ENCODE measurements at places on chromosomes 1 and 21.

DNA sequence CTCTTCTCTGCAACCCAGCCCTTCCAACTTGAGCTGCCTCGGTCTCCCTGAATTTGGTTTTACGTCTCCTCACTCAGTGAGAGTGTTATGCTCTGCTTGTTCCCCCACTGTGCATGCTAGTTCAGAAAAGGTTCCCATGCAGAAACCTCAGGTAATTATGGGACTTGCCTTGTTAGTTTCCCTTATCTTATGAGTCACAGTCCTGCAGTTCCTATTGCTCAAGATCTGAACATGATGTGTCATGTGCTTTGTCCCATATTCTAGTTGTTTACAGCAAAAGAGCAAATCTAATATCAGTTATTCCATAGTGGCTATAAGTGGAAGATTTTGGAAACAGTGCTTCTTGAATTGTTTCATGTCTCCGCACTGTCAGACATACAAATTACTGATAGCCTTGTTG, 74.4 kb downstream of the DUSP10 start:
- peak; percentile 40 for DNase-seq

GRCh38 chr1:25562101-25562927, 18.9 kb downstream of the LDLRAP1 start:
- DNase-seq: no peak

DNA sequence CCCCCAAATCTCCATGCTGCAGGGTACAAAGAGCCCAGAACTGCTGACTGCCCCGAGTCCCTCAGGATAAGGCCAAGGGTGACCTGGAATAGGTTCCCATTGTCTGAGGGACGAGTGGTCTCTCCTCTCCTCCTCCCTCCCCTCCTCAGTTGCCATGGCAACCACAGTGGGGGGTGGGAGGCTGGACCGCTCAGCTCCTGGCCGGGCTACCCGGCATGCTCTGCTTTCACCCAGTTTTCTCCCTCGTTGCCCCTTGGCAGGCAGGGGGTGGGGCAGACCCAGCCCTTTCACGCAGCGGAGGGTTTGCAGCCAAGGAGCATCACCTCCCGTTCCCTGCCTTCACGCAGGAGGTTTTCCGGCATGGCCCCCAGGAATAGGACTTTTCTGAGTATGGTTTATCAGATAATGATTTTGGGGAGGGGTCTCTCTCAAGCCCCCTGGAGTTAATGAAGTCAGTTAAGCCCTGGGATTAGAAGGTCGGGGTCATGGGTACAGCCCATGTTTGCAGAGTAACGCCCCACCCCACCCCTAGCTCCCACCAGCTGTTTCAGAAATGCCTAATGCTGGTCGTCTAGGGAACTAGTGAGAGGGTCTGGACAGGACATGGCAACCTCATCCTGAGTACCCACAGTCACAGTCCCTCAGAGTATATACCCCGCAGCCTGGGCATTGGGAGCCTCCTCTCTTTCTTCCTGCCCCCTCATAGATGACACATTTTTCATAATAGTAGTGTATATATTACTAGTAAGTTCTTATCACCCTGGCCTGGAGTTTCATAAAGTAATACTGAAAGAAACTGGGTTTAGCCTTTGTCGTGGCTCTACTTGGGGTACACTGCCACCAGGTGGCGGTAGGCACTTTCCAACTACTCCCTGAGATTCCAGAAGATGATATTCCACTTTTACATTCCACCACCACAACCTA, 20.7 kb downstream of the C1QB start:
- DNase-seq: peak; percentile 45

DNA sequence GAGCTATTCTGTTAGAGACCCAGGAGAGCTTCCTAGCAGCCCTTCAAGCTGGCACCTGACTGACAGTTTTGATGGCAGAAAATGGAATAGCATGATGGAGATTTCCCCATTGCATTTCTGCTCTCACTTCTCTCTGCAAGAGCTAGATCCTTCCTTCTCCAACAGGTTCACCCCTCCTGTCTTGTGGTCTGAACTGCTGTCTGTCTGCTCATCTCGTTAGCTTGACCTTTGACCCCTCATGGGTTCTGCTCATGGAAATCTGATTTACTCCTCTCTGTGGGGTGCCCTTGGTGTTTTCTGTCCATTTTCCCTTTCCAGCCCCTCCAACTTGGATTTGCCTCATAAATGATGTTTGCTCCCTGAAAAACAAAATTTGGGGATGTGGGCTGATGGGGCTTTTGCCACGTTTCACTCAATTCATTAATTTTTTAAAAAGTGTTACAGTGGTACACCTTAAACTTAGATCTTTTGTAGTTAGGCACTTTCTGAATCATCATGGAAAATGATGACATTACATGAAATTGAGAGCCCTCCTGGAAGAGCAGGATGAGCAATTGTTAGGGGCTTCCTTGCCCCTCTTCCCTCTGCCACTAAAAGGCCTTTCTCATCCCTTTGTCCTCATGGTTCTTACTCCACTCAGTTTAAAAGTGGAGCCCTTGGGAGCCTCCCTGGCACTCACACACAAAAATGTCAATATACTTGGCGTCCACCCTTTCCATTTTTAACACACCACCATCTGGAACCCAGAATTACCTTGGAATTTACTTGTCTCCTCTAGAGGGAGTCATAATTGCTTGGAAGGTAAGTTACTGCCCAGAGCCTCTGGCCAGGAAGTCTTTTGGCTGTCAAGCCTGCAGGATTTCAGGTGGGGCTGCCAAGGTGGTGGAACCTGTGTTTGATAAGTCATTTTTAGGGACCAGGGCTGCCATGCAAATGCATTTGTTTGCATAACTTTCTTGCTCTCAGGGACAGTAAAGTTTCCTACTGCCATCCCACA, 31.9 kb upstream of the IL19 start:
- DNase-seq: peak; percentile 59

- DNase-seq: no peak
These were observed 31.7 kb downstream of the CD48 start for GRCh38 chr1:160679893-160680292.

DNA sequence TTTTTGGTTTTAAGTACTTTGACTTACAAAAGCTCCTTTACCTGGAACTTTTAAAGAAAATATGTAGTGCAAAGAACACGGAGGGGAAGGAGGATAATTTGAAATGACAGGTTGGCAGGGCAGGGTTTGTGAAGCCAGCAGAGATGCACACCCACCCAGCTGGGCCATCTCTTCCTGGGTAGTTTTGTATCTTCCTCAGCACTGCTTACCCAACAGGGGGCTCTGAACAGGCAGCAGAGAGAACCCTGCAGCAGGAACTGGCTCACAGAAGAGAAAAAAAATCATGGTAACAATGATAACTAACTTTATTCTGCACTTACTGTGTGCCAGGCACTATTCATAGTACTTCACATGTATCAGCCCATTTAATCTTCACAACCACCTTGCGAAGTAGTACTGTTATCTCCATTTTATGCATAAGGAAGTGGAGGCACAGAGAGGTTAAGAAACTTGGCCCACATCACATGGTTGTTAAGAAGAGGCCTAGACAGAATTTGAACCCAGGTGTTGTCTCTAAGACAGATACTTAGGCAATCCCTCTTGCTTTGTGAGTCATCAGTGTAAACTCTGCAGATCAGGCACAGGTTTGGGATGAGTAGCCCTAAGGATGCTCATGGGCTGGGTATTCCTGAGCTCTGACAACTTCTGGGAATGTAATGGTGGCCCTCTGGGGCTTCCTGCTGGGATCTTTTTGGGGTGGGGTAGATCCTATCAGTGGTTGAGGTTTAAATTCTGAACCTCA, 60.8 kb downstream of the ELK4 start:
- DNase-seq: no peak

GRCh38 chr1:32014199-32014947, 705 bp downstream of the KHDRBS1 start:
- peak; percentile 36 for DNase-seq
